ENCODE measurements at places on chromosomes 13 and 19. TPM values are rescaled to one million over a fixed set of nuclear protein-coding genes. Genes with fewer than 3 reads are reported as not detected.

DNA sequence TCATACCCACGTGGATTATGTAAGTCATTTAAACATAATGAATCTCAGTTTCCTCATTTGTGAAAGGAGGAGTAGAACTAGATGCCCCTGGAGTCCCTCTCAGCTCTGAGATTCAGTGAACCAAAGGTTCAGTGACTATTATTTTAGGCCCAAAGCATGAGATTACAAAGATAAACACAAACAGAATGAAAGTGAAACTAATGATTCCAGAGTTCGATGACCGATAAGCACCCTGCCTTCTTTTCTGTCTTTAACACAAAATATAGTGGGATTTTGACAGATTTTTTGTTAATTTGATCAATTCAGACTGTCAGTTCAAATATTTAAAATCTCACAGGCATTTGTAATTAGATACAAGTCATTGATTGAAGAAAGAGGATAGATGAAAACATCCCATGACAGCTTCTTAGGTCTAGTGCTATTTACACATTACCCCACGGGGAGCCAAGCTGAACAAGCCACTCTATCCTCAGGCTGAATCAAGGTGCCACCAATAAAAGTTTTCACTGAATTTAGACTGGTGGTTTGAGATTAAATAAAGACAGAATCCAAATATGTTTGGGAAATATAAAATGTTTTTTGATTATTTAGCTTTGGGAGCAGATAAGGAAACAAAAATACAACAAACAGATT is 64.6 kb upstream of the RAP2A start:
- no peak for DNase-seq

FCER2 gene
- total RNA-seq = 0.39 TPM

PSG7 gene
- total RNA-seq = not detected

RASIP1 gene
- 17.3 TPM for total RNA-seq

DNA sequence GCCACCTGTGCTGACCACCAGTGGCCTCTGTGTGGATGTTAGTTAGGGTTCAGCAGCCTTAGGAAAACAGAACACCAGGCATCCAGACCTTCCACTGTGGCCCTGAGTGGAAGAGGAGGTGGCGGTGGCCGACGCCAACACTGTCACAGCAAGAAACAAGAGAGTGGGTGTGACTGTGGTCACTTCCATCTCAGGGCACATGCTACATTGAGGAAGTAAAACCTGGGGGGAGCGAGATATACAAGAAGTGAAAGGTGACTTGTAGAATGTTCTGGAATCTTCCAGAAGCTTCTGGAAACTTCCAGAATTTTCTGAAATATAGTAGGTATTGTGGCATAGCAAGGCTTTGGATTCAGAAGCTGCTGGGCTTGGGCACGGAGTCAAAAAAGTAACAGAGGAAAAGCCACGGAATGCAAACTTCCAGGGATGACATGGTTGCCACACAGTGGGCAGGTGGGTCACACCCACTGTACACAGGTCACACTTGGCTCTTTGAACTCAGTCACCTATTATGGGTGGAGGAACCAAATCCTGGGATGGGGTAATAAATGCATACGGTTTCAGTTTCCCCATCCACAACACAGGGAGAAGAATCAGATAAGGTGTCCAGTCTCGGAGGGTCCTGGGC is 24.3 kb downstream of the GNG7 start:
- DNase-seq = no peak

DNA sequence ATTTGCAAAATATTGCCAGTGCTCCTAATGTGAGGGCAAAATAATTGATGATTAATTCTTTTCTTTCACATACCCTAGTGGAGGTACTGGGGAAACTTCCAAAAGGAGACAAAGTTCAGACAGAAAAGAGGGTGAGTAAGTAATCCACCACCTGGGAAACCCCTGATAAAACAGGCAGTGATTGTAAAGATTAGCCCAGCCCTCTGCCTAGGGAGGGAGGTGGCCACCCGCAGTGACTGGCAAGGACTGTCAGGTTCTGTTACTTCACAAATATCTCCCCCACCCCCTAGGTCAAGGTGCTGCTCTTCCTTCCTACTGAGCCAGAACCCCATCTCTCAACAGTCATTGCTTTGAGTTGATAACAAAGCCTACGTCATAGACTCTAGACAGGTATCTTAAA is 239.7 kb downstream of the DNAJC15 start:
- no peak for DNase-seq

PLIN3 gene
- total RNA-seq = 104 TPM

TTYH1 gene
- total RNA-seq = not detected

DNA sequence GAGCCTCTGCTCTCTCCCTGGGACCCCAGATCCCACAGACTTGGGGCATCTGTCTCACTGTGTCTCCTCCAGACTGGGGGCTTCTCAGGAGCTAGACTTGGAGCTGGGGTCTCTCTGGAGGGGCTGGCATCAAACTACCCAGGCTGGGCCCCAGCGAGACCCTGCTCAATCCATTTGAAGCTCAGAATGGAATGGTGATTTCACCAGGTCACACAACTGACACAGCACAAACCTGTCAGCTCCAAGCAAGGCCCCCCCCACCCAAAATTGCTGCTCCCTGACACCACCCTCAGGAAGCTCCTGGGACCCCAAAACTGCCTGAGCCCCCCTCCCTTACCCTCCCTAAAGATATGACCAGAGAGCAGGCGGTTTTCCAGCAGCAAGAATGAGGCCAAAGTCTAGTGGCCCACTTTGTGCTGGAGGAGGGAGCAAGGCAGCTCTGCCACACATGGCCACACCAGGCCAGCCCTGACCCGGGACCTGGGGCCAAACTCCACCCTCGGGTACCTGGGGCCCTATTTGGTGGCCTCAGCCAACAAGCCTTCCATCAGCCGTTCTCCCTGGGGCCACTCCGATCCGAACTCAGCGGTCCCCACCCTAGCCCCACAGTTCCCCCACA is 2.4 kb downstream of the NR2F6 start:
- DNase-seq = peak; percentile 35

- DNase-seq = peak; percentile 86
These were observed 32.8 kb downstream of the TMEM161A start for GRCh38 chr19:19105365-19106055.

GSX1 gene
- total RNA-seq = not detected

Data from adrenal gland (tissue), 19 donors.